ENCODE measurements at places on chromosomes 12 and 14.

DNA sequence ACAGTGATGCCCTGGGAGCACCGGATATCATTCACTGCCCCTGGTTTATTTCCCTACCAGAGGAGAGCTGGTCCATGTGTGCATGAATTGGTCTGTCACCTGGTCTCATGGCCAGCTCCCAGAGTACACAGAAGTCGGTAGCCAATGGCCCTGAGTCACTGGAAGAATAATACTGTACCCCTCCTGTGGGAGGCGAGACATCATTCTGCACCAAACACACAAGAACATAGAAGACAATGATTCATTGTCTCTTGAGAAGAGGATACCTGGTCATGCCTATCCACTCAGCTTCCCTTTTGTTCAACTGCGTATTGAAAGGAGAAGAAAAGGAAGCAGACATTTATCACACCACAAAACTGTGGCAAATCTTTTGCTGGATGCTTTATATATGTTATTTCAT is 216.2 kb downstream of the DPF3 start:
- DNase-seq: no peak

GRCh38 chr12:18313306-18313705 is 52.0 kb downstream of the PIK3C2G start:
- DNase-seq: no peak

DNA sequence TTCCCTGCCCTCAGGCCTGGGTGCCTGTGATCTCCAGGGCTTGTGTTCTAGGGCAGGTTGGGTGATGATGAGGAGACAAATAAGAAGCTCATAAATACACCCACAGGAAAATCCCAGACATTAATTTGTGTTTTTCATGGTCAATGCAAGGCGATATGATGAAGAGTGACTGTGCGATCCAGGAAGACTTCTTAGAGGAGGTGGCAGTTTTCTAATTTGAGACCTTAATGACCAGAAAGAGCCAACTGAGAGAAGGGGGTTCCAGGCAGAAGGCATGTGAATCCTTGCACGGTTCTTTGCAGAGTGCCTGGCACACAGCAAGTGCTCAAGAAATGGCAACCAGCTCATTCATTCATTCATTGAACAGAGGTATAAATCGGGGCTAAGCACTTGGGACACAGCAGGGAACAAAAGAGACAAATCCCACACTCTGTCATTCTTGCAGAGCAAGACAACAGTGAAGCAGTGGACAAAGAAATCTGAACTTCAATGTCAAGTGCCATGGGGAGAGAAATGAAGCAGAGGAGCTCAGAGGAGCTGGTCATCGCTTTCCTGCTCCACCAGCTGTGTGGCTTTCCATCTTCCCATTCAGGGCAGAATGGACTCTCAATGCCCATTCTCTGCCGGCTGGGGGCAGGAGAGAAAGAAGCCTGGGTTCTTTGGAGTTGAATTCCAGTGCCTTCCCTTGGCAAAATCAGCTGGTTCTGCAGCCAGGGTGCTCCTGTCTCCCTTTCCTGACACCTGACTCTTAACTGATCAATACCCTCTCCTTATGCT is 128.3 kb downstream of the AACS start:
- DNase-seq: no peak

DNA sequence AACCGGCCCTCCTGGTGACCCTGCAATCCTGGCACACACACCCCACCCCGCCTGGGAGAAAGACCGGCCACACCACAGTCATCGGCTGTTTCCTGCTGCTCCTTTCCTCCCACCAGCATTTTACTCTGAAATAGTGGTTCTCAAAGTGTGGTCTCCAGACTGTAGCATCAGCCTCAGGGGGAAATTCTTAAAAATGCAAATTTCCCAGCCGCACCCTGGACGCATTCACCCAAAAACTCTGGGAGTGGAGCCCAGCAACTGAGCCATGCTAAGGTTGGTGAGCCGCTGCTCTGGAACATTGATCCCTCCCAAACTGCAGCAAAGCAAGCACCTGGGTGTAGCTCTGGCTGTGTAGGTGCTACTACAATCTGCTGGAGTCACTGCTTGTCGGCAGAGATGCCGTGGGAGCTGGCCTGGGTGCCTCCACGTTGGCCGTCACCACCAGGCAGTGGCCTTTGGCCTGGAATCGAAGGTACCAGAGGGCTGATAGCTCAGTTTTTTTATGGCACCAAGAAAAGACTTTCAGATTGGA is 38.4 kb upstream of the BCL2L14 start:
- DNase-seq: no peak

- no peak for DNase-seq
These were observed 129.0 kb upstream of the WSCD2 start for GRCh38 chr12:108000111-108000510.

DNA sequence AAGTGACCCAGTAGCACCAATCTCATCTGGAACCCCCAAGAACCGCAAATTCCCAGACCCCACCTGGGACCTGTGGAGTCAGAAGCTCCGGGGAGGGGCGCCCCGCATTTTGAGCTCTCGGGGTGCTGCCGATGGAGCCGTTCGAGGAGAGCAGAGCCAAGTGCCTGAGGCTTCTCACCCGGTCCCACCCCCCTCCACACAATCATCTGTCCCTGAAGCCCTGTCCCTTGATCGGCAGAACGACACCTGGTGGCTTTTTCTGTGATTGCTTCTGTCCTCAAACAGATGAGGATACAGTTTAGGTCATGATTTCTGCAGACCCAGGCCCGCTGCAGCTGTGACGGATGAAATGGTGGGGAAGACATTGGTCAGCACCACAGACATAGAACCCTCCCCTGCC is 74.7 kb downstream of the NOC4L start:
- DNase-seq: peak; percentile 76

DNA sequence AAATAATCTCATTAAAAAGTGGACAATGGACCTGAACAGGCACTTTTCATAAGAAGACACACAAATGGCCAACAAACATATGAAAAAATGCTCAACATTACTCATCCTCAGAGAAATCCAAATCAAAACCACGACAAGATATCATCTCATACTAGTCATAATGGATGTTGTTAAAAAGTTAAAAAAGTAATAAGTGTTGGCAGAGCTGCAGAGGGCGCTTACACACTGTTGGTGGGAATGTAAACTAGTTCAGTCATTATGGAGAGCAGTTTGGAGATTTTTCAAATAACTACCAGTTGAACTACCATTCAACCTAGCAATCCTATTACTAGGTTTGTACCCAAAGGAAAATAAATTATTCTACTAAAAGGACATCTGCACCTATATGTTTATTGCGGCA is 47.2 kb downstream of the FOXG1 start:
- no peak for DNase-seq

DNA sequence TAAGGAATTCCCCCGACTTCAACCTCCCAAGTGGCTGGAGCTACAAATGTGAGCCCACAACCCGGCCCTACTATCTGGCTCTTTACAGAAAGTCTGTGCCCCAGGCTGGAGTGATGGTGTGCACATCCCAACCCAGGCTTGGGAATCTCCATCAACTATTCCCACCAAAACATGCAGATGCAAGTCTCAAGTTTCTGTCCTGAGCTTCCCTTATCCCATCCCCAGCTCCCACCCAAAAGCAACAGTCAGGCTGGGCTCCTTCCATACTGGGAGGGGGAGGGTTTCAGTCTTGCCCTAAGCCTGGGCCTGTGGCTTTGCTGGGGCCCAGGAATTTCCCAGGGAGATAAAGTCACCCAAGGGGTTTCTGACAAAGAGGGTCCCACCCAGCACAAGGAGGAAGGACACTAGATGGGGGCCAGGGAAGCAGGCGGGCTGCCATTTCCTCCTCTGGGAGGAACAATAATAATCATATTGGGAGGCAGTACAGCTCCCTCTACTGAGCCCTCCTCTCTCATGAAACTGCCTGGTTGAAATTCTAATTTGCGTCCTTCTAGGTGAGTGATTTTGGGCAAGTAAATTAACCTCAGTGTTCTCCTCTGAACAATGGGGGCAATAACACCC is 8.0 kb downstream of the SLC8B1 start:
- DNase-seq: no peak

GRCh38 chr14:47619392-47619791 is 56.0 kb downstream of the MDGA2 start:
- DNase-seq: no peak

DNA sequence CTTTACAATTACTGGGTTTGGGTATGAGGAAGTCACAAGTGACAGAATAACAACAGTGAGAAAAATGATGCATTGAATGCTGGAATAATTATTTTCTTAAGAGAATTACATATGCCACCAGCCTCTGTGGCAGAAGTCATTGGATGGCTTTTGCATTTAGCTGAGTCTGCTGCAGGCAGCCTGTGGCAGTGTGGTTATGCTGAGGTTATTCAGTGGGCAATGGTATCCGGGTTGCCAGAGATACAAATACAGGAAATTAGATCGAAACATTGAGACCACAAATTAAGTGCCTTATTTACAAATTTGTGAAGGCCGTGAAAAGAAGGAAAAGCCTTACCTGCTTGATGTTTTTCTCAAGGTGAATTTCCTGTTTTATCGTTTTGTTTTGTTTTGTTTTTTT is 1050.0 kb downstream of the GALC start:
- no peak for DNase-seq

DNA sequence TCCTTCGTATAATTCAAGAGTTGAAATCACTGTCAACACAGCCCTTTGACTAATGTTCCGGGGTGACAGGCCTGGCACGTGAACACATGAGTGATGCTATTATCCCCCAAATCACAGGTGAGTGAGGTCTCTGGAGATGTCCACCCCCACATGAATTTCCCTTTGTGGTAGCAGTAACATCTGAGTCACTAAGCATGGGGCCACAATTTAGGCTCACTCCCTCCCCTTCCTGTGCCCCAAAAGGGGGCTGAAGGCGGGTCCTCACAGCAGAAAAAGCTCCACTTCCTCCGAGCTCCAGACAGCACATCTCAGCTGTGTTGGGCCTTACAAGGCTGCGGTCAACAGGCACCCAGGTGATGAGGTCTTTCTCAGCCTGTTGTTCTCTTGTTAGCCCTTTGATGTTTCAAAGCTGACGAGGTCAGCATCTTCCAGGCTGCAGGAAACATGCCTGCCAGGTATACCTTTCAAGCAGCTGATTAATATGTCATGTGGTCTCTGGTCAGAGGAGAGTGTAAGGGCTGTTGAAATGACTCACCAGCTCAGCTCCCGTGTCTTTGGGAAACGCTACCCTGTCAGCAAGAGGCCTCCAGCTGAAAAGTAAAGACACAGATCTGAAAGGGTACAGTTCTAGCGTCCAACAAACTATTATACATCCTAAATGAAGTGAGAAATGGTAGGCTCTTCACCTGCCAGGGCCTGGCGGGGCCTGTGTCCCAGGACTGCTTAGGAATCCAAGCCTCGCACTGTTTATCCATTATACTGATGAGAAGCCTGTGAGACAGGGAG is 107.3 kb downstream of the ZFP36L1 start:
- DNase-seq: no peak

GRCh38 chr12:62588916-62589315 is 122.3 kb downstream of the MON2 start:
- DNase-seq: no peak

DNA sequence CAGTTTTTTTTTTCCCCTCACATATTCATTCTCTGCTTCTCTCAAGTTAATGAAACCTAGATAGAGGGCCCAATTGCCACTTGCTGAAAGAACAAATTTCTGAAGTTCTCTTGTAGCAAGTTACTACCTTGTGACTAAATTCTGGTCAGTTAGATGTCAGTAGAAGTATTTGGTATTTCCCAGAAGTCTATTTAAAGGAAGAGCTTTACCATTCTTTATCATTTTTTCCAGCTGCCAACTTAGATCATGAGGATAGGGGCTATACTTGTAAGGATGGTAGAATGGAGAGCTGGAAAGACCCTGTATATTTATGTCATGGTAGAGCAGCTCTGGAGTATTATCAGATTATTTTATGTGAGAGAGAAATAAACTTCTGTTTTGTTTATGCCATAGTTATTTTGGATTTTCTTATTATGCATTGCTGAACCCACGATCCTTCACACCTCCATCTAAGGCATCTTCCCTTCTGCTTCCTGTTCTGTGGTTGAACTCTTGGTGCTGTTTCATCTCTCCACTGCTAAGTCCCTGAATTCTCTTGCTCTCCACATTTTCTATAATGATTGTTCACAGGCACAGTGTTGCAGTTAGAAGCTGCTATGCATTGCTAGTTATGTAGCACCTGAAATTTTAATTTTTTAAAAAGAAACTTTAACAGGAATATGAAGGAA is 25.9 kb downstream of the FUT8 start:
- DNase-seq: no peak

All from 8988T (cell line).